ENCODE measurements at places on chromosomes 12 and 14.
A peak's percentile ranks its signal among the peaks of the same experiment; 100 is the strongest.

- peak; percentile 70 for DNase-seq
Observed at GRCh38 chr12:116066381-116067230, 210.9 kb downstream of the MED13L start.

GRCh38 chr14:77053046-77053841 lies 24.7 kb upstream of the IRF2BPL start:
- peak; percentile 82 for DNase-seq

DNA sequence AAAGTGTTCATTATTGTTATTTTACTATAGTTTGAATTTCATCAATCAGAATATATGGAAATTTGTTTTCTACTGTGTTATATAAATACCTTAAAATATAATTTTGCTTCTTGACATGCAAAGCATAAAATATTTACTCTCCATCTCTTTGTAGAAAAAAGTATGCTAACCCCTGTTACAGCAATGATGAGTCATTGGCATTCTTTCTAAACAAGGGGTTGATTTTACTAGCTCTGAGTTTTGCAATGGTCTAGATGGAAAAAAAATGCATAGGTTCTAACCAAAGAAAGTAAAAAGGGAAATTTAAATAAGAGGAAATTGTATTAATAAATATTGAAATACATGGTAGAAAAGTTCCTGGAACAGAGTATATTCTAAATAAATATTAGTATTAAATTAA lies 990.2 kb upstream of the ATXN7L3B start:
- DNase-seq: no peak

DNA sequence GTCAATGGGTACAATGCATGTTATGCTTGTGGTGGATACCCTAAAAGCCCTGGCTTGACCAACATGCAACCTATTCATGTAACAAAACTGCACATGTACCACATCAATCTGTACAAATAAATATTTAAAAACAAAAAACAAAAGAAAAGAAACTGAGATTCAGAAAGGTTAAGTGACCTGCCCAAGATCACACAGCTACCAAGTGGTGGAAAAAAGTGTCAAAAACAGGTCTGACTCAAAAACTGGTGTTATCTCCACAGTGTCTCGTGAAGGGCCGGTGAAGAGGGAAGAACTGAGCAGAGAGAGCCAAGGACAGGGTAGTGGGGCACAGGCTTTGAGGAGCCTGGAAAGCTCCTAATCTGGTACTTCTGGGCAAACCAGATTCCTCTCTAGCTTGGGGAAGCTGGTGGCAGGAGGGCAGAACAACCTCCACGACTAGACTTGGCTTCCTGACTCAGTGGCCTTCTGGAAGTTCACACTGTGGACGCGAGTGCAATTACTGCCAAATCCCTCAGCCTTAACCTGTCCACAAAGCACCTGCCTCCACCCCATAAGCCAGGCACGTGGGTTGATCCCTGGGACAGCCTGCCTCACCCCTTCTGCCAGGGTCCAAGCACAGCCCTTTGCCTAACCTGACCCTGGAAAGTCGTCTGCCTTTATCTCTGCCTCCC lies 15.6 kb downstream of the ZBTB39 start:
- no peak for DNase-seq

GRCh38 chr12:24929953-24930352 lies 18.9 kb downstream of the BCAT1 start:
- DNase-seq: no peak

GRCh38 chr12:106984588-106985137 lies 2.3 kb downstream of the MTERF2 start:
- no peak for DNase-seq

DNA sequence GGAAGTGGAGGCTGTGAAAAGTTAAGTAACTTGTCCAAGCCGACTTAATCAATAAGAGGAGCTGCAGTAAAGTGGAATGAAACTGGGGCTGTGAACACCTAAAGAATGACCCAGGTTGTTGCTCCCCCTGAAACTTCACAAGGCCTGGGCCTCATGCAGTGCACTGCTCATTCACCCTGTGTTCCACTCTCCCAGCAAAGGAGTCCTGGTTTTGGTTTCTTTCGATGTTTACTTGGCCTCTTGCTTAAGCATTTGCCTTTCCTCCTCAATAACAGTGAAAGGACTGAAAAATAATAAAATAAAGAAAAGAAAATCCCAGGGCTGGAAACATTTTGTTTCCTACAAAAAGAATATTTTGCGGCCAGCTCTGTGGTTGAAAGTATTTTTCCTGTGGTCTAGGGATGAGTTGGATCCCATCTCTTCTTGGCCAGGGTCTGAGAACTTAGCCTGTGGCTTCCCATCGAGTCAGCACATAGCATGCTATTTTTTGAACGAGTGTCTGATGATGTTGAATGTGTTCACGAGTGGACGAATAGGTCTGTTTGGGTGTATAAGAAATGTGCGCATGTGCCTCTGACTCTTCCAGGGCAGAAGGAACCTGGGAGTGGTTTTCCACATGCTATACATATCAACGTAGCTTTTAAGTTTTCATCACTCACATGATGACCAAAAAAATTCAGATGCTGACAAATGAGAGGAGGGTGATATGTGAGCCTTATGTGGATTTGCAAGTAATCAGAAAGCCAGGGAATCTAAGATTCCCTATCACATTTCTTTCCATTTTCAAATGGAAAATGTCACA lies 349.8 kb downstream of the ZFP36L1 start:
- DNase-seq: no peak

GRCh38 chr14:102736956-102737355 lies 40.3 kb upstream of the TRAF3 start:
- no peak for DNase-seq

DNA sequence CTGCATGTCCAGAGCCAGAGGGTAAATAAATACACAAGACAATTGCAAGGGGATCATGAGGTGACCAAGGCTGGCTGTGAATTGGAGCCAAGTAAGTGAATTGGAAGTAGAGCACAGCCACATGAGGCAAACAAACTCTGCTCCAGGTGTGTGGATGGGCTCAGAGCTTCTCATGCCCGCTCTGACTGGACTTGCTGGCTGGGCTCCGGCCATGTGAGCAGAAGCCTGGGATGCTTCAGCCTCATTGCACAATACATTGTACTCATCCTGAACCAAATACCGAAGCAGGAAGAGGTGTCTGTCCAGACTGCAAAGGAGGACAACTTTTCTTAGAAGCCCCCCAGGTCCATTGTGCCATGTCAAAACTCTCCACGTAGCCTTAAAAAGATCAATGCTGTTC lies 193.0 kb downstream of the TTC8 start:
- no peak for DNase-seq

DNA sequence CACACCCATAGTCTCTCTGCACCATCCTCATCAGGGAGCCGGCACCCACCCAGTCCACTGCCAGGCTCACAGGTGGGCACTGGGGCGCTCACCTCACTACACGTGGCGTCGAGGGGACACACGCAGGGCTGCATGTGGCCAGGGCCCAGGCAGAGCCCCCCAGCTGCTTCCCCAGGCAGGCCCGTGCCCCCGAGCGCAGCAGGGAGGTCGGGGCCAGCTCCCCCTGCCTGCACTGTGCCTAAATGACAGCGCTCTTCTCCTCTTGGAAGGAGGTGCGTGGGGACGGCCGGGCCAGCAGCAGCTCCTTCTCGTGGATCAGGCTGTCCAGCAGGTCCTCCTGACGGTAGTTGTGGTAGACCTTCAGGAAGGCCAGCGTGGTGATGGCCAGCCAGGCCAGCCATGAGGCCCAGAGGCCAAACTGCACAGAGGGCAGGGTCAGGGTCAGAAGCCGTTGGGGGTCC lies 11.3 kb downstream of the TMEM179 start:
- DNase-seq: no peak

DNA sequence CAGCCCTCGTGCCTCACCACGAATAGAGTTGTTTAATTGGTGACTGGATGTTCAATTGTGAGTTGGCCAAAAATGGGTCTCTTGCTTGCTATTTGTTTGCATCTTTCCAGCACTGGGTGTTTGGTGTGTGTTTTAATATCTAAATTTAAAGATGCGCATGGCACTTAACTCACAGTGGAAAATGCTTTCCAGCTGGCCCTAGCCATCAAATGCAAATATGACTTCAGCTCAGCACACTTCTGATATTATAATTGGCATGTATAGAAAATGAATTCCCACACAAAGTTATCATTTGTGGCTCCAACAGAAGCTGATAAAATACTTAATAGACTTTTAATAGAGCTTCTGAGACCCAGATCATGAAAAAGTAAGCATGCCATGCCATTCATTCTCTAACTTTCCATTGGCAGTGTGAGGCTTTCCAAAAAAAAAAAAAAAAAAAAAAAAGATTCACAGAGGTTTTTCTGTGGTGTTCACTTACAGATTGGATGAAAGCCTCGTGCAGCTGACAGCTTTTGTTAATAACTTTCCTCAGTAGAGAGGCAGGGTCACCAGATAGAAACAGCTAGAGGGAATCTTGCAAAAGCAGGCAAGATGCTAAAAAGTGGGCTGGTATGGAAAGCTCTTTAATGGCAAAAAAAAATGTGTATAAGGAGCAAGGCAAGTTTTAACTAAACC lies 425.2 kb downstream of the GALC start:
- DNase-seq: no peak

- DNase-seq: no peak
Observed at GRCh38 chr12:71867131-71867530, 27.6 kb downstream of the TBC1D15 start.

DNA sequence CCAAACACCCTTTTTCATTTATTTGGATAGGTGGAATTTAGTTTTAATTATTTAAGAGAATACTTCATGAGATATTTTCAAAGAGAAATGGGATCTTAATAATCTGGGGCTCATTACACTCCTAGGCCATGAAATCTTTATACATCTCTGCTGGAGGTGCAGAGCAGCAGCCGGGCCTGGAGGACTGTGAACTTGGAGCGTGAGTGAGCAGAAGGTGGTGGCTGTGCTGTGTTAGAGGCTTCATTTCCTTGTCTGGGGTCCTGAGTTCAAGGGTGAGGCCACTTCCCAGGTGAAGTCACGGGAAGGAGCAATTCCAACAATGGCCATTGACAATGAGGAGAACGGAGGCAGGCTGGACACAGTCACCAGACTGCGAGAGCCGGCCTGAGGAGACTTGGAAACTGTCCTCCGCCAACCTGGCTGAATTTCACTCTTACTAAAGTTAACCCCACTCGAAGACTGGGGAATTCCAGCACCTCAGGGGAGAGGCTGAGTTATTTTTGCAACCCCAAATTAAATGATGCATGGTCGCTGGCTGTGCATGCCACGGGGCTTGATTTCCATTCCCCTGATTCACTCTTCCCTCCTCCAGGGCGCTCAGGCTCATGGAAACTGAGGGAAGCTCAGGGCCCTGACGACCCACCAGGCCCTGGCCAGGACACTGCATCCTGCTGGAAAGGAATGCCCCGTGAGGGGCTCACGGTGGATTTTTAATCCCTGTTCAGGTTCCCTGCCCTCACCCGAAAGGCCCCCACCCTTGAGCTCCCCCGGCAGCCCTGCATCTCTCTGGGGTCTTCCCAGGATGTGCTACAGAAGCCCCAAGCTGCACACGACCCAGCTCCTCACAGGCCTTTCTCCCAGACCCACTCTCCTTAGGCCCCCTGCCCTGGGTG lies 22.6 kb upstream of the TRAF3 start:
- DNase-seq: no peak

GRCh38 chr12:5916785-5917290 lies 28.2 kb downstream of the ANO2 start:
- no peak for DNase-seq

DNA sequence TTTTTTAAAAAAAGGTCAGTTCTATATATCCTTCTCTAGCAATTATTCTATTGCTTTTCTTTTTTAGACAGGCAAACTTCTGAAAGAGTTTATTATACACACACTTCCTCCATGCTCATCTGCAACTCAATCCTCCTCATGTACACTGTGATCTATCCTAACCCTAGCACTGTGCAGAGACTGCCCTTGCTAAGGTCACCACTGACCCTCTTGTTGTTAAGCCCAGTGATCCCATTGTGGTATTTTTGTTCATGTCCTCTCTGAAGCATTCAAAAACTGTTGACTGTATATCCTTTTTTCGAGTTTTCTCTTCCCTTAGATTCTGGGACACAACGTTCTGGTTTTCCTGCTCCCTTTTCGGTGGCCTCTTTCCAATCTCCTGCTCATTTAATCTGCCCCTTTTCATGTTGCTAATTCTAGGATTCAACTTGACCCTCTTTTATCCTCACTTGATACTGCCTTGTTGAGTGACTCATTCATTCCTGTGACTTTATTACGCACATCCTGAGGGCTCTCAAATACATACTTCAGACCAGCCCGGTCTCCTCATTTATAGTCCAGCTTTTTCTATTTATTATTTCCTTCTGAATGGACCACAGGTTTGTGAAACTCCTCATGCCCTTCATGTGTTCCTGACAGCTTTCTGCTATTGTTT lies 53.9 kb upstream of the PTPRB start:
- no peak for DNase-seq

- DNase-seq: no peak
Observed at GRCh38 chr12:13905794-13906193, 75.6 kb downstream of the GRIN2B start.
